ENCODE measurements at places on chromosomes 12 and 14.

DNA sequence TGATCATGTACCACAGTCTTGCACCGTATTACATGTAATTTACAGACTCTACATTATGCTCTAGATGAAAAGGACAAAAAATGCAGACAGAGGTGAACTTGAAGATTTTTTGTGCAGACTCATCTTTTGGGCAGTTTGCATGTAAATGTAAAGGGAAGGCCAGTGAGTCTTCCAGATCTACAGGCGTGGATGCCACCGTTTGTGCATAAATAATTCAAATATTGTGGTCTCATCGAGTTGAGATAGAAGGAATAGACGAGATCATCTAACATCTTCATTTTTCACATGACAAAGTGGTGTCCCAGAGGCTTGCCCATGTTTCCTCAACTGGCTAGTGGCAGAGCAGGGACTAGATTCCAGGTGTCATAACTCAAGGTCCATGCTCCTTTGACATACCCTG, 125.2 kb downstream of the ALX1 start:
- DNase-seq = no peak

- peak; percentile 93 for DNase-seq
These were observed 79.3 kb downstream of the SSPN start for GRCh38 chr12:26274441-26275312.

GRCh38 chr12:63103494-63104131, 47.4 kb downstream of the AVPR1A start:
- peak; percentile 35 for DNase-seq

- DNase-seq = no peak
These were observed 22.8 kb downstream of the SERPINA1 start for GRCh38 chr14:94365624-94366023.

DNA sequence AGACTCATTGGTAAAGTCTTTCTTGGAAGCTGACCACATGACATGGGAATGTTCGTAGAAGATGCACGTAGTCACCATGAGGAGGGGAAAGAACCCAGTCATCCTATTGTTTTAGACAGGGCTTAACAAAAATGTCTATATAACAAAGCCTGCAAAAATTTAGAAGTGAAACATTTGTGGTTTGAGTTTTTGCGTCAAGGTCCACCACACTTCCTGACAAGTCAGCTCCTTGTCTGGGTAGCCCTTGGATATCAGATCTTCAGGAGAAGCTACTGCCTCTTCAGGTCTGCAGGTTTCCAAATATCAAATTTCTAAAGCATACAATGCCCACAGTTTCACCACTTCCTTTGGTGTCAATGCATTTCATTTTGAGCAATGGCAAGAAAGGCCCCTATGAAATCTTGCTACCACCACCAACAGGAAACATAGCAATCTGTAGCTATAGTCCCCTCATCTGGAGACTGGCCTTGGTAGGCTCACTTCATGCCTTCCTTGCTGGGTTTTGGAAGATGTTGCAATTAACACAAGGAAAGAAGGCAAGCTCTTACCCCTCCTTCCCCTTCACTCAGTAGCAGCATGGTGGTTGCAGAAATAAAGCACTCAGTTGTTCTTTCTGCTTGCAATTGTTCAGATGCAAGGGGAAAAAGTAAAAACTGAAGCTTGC, 235.2 kb downstream of the PCNX1 start:
- DNase-seq = peak; percentile 63

DNA sequence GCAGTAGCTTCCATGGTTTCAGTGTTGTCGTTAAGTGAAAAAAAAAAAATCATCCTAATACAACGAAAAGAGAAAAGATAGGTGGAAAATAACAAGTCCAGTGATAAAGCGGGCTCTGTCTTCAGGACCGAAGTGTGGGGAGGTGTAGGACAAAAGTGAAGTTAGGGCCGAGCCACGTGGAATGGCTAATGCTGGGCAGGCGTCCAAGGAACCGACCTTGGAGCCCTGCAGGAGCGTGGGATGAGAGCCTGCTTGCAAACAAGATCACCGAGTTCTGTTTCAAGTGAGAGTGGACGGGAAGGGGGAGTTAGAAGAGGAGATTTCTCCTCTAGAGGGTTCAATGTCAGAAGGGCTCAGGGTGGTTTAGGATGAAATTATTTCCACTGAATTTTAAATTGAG, 22.2 kb downstream of the A2ML1 start:
- peak; percentile 31 for DNase-seq

- DNase-seq = no peak
These were observed 3.1 kb upstream of the BCDIN3D start for GRCh38 chr12:49846032-49846431.

DNA sequence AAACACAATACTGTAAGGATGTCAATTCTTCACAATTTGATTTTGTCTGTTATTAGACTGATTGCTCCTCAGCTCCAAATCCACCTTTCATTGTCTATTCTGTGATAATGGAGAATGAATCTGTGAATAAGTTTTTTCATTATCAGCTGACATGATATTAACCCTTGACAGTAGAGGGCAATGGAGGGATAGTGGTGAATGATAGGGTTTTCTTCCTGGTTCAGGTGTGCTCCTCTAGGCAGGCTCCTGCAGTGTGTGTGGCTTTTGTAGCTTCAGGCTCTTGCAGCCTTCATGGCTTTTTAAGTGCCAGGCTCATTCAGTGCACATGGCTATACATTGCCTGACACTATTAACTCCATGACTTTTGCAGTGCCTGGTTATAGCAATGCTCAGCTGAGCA, 23.4 kb upstream of the ZNF641 start:
- DNase-seq = no peak

GRCh38 chr12:5170844-5171243, 127.2 kb downstream of the KCNA5 start:
- no peak for DNase-seq

GRCh38 chr14:68514608-68515194, 278.2 kb downstream of the ZFP36L1 start:
- no peak for DNase-seq

DNA sequence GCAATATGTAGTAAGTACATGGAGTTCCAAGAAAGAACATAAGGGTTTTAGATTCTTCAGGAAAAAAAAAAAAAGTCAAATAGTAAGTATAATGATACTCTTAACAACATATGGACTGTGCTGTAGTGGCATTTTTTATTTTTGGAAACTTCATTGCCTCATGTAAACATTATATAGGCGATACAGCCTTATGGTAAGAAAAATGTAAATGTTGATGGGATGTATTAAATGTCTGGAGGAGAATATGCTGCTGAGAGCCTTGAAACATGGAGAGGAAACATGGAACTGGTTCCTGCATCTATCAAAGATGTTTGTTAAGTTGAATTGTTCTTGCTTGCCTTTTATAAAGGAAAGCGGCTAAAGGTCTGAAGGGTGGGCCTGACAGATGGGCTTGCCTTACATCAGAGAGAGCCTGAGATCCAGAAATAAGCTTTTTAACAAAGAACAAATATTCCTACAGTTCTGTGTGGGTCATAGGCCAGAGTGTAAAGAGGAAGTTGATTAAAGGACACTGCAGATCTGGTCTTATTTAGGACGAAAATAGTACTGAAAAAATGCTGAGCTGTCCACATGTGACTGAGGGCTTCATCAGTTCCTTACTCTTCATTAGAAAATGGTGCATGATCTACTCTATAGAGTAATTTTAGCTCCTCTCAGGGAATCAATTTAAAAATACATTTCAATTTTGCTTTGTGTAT, 448.1 kb upstream of the DCN start:
- DNase-seq = peak; percentile 30

DNA sequence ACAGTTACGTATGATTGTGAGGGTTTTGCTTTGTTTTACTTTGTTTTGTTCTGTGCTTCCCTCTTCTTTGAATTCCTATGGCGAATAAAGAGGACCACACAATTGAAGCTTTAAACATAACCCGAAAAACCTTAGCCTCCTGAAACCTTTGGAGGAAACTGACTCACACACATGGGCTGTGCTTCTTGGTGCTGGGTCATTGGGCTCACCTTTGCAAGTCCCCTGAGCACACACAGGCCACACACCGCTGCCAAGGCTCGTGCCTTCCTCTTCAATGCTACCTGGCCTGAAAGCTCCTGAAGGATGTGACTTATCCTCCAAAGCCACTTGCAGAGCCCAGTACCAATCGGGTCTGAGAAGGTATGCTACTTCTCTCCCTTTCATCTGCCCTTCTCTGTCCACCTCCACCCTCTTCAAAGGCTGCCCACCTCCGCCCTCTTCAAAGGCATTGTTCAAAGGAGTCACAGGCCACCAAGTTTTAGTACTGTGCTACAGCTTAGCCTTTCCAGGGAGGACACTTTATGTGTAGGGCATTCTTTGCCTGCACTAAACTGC, 114.6 kb downstream of the FOXN3 start:
- no peak for DNase-seq

- DNase-seq = peak; percentile 50
These were observed 1.1 kb downstream of the LRP6 start for GRCh38 chr12:12265571-12266388.

- no peak for DNase-seq
These were observed 77.9 kb downstream of the SPRING1 start for GRCh38 chr12:116659771-116660481.

DNA sequence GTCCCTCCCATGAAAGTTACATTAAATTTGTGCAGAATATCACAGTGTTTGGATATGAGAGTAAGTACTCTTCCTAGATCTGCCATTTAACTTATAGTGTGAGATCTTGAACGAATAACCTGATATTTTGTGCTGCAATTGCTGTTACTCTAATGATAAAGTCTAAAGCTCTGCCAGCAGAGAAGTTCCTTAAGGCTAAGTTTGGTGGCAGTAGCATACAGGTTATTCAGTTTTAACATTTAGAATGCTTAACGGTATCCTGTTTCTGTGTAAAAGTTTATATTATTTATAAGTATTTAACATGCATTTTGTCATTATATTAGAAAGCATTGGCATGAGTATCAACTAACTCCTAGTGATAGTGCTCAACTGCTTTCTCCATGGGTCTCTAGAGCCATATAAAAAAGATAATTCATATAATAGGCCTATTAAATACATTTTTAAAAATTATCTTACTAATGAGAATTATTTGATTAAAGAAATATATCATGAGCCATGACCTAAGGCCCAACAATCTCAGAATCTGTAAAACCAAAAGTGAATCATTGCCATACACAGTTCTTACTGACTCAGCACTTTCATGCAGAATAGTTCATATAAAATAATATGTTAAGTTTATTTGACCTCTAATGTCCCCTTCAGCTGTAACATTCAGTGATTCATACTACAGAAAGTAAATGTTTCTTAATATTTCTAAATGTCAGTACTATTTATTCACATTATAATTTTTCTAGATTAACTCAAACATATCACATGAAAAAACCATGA, 1058.6 kb downstream of the TRHDE start:
- DNase-seq = no peak

GRCh38 chr12:15092826-15093225, 120.0 kb downstream of the PDE6H start:
- DNase-seq = no peak

- no peak for DNase-seq
These were observed 62.8 kb downstream of the PPP2R5C start for GRCh38 chr14:101824339-101824727.

GRCh38 chr14:100078997-100079725, 13.9 kb downstream of the EVL start:
- DNase-seq = peak; percentile 47

DNA sequence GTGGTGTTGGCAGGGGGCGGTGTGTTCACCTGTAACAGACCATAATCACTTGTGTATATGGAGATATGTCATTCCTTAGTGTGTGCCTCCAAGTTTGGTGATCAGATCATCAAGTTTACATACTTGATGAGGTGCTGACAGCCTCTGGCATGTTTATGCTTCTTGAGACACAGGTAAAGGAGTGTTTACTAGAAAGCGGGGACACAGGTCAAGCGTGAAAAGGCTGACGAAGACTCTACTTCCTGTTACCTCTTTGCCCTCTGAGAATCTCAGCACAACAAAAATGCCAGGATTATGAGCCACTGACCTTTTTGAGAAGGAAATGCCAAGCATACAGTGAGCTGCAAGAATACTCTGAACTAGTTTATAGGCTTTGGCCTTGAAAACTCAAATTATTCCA, 29.6 kb downstream of the PRDM4 start:
- no peak for DNase-seq

DNA sequence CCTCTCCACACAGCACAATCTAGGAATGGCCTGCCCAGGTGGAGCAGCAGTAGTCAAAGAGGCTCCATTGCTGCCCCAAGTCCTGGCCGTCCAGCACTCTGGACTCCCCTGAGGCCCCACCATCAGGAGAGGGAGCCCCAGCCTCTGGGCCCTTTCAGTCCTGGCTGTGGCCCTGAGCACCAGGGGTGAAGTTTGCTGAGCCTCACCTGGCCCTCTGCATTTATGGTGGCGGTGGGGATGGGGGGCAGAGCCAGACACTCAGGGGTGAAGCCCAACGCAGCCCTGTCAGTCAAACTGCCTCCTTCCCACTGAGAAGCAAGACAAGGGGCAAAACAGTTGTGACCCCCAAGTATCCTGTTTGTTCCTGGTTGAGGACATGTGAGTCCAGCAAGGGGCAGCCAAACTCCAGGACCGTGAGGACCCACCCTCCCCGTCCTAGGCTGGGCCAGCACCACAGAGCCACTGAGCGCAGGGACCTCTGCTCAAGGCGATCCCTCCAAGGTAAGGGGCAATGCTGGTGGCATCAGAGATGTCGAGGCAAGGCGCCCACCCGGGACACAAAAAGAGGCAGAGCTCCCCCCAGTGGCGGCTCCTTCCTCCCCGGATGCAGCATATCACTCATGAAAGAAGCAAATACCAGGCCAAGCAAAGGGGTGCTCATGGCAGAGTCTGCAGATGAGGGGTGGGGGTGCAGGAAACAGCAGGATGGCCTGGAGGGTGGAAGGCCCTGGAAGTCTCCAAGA, 4.8 kb upstream of the AMN start:
- DNase-seq = no peak

DNA sequence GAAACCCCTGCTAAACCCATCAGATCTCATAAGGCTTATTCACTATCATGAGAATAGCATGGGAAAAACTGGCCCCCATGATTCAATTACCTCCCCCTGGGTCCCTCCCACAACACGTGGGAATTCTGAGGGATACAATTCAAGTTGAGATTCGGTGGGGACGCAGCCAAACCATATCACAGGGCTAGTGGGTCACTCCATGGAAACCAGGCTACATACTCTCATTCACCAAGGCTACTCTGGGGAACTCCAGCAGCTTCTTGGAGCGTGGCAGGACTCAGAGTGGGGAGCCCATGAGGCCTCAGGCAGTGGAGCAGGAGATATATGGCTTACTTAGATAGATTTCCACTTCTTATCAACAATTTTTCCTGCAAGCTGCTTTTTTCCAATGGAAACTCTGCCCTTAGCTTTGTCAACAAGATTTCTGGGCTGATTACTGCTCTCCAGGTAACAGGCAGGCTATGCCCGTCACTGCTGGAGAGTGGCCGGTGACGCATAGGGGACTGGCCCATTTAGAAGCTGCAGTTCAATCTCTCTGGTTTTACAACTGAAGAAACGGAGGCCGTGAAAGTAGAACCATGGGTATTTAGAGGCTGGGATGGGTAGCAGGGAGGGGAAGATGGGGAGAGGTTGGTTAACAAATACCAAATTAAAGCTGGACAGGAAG, 16.5 kb downstream of the VDR start:
- no peak for DNase-seq

GRCh38 chr12:75937486-75937885, 94.1 kb downstream of the PHLDA1 start:
- no peak for DNase-seq

Data from pons (tissue), 1 donor.